Activated CD8-positive, alpha-beta T cell treated with anti-CD3 and anti-CD28 coated beads, Interleukin-2, amount 10 ng/mL, durations not matched to agents 7 days and 5 days (primary cell): ENCODE measurements at places on chromosomes 1 and 21. TPM values are rescaled to one million over a fixed set of nuclear protein-coding genes. Genes with fewer than 3 reads are reported as not detected.

The NBPF1 gene
- total RNA-seq = 1.5 TPM

The S100A12 gene
- not detected for total RNA-seq

The KCNC4 gene
- 7.5 TPM for total RNA-seq

The KAZN gene
- 1.1 TPM for total RNA-seq

The CLDN8 gene
- total RNA-seq = not detected

The LCE1B gene
- not detected for total RNA-seq

The CRYAA gene
- not detected for total RNA-seq

The KCNJ6 gene
- total RNA-seq = not detected

The TMCO2 gene
- total RNA-seq = not detected

The SLC25A34 gene
- total RNA-seq = 1.6 TPM

The SUCO gene
- 38.4 TPM for total RNA-seq

The KIF21B gene
- 162 TPM for total RNA-seq

The POGK gene
- total RNA-seq = 37.6 TPM

The CRABP2 gene
- total RNA-seq = 1.3 TPM

The C1orf185 gene
- total RNA-seq = not detected

The PCP4 gene
- not detected for total RNA-seq

The CYP4Z1 gene
- total RNA-seq = not detected

The SYCP1 gene
- total RNA-seq = not detected

The DIP2A gene
- total RNA-seq = 53.7 TPM

The NRAS gene
- total RNA-seq = 51.7 TPM

The IL23R gene
- 0.45 TPM for total RNA-seq

The CGN gene
- total RNA-seq = 0.34 TPM

The CCDC190 gene
- not detected for total RNA-seq
